ENCODE measurements at places on chromosomes 4 and X.
A peak's percentile ranks its signal among the peaks of the same experiment; 100 is the strongest.

DNA sequence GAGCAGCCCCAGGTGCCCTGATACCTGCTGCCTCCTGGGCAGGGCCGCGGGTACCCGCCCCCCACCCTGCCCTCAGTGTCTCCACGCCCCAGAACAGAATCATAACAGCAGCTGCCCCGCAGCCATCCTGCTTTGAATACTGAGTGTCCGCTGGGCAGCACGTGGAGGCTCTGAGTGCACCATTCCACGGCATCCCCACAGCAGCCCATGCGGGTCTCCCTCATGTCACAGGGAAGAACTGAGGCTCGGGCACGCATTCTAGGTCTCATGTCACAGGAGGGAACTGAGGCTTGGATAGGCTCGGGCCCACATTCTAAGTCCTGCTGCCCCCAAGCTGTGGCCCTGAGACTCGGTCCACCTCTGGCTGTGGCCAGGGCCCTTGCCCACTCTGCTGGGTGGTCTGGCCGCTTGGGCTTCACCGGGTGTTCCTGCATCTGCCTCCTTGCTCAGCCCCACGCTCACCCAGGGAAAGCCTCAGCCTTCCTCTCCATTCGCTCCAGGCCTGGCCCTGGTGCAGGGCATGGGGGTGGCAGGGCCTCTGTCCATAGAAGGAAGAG lies 221.6 kb upstream of the PSAPL1 start:
- no peak for DNase-seq

DNA sequence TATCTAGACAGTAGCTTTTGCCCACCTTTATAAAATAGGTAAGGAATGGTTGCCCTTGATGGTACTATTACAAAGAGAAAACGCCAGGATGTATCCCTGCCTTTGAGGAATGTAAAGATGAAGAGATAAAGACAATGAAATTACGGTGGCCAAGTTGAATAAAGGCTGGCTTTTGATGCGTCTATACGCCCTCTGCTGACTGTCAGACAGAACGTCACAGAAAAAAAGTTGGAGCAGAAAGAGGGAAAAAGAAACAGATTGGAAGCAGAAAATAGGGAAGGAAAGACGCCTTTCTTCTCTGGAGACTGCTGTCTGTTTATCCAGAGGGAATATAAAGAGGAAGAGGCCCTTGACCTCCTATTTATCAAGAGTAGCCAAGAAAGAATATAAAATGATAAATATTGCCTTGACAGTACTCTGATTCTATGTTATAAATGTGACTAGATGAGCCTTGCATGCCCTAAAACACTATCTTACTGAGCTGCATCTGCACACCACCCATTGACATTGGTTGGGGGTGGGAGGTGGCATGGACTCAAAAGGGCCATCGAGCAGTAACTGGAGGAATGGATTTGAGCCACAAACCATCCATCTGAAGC lies 30.6 kb downstream of the PCDH19 start:
- DNase-seq = no peak

- peak; percentile 46 for DNase-seq
Observed at GRCh38 chr4:156638925-156639605, 332.5 kb downstream of the PDGFC start.

DNA sequence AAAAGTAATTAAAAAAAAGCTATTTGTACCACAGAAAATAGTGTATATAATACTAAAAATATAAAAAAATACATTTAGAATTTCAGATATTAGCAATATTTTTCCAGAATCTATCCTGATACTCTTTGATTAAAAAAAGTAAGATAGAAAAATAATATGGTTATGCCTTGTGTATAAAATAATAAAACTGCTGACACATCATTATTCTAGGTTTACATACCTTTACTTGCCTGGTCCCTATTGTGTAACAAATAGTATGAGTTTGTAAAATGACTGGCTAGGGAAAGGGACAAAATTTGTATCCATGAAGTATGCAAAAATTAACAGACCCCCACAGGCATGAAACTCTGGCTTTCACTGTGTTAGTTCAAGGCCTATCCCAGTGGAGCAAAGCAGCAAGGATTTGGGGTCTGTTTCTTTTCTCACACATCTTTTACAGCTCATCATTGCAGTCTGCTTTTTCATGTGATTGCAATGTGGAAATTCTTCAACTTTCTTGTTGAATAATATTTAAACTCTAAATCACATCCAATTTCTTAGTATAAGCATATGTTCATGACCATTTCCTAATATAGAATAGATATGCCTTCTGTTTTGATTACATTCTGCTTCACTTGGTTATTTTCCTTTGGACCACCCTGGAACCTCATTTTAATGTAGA lies 136.7 kb upstream of the PCDH18 start:
- no peak for DNase-seq

GRCh38 chrX:111955901-111956300 lies 79.9 kb downstream of the TRPC5OS start:
- no peak for DNase-seq

GRCh38 chrX:134688031-134688823 lies 30.0 kb upstream of the PLAC1 start:
- DNase-seq = no peak

- DNase-seq = peak; percentile 78
Observed at GRCh38 chr4:14853176-14853943, 148.9 kb upstream of the CPEB2 start.

- DNase-seq = no peak
Observed at GRCh38 chr4:113499166-113499565, 262.4 kb downstream of the CAMK2D start.

DNA sequence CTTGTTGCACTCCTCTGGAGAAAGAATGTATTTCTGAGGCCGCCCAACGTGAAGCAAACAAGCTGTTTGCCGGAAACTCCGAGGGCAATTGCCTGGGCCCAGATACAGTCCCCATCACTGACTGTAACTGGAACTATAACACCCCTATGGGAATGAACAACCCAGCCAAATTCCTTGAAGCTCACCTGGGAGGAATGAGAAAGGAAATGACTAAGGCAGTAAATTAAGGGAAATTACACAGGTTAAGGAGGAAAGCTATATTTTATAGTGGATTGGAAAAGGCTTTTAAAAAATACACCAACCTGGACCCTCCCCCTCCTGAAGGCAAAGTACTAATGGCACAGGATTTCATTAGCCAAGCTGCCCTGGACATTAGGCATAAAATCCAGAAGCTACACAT lies 11.7 kb upstream of the HERC5 start:
- no peak for DNase-seq

DNA sequence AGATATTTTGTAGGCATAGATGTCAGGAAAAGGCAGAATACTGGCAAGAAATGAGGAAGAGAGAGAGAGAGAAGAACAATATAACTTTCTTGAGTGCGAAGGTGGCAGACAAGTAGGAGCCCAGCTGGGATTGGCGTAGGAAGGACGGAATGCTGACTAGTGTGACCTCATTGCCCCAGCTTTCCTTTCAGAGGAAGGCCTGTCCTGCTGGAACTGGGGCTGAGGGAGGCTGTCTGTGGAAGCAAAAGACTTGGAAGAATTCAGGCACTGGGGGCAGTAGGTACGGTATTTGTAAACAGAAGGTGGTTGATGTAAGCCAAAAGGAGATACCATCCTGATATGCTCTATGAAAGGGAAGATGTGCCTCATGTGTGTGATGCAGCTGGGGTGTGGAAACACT lies 818.4 kb downstream of the ADGRL3 start:
- no peak for DNase-seq

DNA sequence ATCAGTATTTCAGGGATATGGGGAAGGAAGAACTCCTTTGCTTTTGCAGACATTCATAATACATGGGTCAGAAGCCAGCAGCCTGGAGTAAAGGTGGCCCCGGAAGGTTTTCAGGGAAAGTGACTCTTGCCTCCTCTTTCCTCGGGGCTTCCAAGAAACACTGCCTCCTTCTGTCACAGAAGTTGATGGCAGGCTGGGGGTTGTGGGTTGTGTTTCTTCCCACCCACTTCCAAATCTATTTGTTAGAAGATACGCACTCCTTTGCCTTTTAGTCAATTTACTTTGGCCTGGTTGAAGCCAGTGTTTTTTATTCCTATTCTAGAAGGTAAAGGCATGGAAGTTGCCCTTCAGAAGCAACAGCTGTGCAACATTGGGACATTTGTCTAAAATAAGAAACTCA lies 19.7 kb downstream of the KIT start:
- no peak for DNase-seq

- no peak for DNase-seq
Observed at GRCh38 chr4:130628531-130628930, 1532.6 kb downstream of the C4orf33 start.

DNA sequence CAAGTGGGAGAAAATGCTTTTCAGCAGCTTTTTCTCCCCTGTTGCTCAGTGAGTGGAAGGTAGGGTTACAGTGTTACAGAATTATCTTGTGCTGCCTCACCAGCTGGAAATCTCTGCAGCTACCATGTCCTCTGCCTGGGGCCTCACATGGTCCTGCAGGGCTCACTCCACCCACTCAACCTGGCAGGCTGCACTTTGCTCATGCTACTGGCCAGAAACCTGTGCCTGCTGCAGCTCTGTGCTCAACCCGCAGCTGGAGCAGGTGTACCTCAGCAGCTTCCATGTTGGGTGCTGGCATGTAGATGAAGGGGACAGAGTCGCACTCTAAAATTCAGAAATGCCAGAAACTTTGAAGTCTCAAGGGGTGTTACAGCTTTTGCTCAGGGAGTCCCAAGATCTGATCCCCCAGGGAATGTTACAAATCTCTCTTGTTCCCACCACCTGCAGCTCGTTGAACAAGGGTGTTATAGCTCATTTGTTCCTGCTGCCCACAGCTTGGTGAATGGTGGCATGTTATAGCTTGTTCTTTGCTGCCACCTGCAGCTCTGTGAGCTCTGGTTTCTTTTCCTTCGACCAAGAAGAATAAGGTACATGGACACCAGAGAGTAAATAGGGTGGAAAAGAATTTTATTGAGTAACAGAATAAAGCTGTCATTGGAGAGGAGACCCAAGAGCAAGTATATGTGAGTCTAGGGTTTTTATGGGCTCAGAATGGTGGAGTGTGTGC lies 845.8 kb downstream of the TECRL start:
- no peak for DNase-seq

DNA sequence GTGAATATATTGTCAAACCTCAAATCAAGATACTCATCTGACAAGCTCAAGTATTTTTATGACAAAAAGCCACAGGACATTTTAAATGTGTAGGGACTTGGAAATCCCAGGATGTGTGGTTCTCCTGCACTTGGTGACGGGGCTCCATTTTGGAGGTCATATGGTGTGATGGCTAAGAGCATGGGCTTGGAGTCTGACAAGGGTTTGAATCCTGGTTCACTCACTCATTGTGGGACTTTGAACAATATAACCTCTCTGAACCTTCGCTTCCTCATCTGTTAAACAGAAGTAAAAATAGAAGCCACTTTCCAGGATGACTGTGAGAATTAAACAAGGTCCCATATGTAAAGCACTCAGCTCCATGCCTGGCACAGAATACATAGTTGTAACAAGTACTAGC lies 99.6 kb downstream of the SMIM20 start:
- DNase-seq = no peak

DNA sequence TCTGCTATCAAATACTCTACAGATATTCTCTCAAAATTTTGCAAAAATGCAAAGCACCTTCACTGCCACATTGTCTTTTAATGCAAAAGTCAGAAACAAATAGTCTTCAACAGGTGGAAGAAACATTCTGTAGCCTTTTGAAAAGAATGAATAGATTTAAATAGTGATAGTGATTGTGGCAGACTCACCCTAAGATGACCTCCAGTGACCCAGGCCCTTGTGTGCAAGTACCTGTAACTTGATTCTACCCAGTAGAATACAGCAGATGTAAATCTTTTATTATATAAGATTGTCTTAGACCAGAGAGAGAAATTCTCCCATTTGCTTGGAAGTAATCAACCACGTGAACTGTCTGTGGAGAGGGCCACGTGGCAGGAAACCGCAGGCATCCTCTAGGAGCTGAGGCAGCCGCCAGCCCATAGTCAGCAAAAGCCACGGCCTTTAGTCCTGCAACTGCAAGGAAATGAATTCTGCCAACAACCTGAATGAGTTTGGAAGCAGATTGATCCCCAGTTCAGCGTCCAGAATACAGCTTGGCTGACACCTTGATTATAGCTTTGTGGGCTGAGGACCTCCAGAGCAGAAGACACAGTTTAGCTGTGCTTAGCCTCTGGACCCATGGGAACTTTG lies 272.5 kb downstream of the ARHGAP10 start:
- DNase-seq = no peak

DNA sequence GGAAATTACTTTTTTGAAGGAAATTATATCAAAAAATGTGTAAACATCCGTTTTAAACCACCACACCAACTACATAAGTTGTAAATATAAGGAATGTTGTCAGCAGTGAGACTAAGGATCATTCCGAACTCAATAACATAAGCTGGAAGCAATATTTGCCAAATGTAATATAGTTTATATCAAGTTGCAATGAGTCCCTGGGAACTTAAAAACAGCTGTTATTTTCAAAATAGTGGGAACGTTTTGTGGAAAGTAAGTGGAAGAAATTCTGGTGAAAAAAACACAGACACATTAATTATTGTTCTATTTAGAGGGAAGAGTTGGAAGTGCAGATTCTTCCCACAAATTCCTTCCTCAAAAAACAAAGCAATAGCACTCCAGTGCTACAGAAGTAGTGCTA lies 444.3 kb downstream of the NAP1L3 start:
- no peak for DNase-seq

DNA sequence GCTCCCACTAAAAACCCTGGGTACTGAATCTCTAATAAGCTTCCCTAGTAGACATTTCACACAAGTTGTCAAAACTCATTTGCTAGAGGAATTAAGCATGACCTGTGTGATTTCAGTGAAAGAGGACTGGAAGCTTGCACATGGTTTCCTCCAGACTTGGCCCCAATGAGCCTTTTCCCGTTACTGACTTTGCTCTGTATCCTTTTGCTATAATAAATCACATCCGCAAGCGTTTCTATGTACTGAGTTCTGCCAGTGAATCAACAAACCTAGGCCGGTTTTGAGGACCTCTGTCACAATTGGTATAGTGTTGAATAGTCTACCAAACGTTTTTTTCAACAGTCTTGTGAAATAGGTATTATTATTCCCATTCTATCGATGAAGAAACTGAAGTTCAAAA lies 8.2 kb downstream of the ATP11C start:
- no peak for DNase-seq

- DNase-seq = no peak
Observed at GRCh38 chr4:149047368-149047767, 605.2 kb upstream of the NR3C2 start.

GRCh38 chr4:184641451-184641850 lies 7.8 kb downstream of the CASP3 start:
- no peak for DNase-seq

- DNase-seq = no peak
Observed at GRCh38 chrX:153592966-153593688, 5.8 kb downstream of the CCNQ start.

- no peak for DNase-seq
Observed at GRCh38 chr4:21205821-21206531, 505.7 kb downstream of the PACRGL start.

- DNase-seq = no peak
Observed at GRCh38 chr4:158461336-158461735, 60.3 kb upstream of the RXFP1 start.

- DNase-seq = no peak
Observed at GRCh38 chrX:1074172-1074571, 138.3 kb downstream of the CRLF2 start.

DNA sequence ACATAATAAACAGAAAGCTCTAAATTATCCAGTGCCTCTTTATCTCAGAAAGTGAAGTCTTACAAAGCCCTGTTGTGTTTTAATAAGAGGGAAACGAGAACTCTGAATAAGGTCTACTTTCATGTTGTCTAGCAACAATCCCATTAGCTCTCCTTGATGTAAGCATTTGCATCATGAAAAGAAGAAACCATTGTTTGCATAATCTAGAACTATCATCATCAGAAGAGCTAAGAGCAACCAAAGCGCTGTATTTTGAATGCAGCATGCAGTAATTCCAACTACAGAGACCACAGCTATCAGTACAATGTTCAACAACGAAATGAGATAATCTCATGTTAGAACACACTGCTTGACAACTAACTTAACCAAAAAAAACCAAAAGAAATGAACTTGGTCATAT lies 257.1 kb downstream of the CAMK2D start:
- no peak for DNase-seq
